ENCODE measurements at places on chromosomes 4 and X. TPM values are rescaled to one million over a fixed set of nuclear protein-coding genes. Genes with fewer than 3 reads are reported as not detected.

STK26 gene
- 75.4 TPM for total RNA-seq

DNA sequence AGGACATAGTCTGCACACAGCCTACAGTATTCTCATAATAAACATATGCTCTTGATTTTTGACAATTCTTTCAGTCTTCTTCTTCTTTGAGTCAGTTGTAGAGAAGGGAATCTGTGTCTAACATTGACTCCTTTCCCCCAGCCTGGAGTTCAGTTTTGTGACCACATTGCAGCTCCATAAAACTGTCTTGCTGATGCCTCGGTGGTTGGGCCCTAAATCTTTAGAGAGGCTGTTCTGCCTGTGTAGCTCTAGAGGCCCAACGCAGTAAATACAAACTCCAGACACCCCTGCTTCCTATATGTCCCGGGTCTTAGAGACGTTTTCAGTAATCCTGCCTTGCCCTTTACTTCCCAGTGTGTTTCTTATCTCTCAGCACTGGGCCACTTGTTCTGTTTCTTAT, 639.5 kb upstream of the AADAT start:
- H3K36me3 ChIP-seq, result no peaks in the 10 kb centered on the region
- no peak overlapping the region for H3K27ac ChIP-seq
- H3K4me3 ChIP-seq, result no peak overlapping the region
- H3K27me3 ChIP-seq, result no peaks in the 10 kb centered on the region
- no peaks in the 10 kb centered on the region for H3K4me1 ChIP-seq

DNA sequence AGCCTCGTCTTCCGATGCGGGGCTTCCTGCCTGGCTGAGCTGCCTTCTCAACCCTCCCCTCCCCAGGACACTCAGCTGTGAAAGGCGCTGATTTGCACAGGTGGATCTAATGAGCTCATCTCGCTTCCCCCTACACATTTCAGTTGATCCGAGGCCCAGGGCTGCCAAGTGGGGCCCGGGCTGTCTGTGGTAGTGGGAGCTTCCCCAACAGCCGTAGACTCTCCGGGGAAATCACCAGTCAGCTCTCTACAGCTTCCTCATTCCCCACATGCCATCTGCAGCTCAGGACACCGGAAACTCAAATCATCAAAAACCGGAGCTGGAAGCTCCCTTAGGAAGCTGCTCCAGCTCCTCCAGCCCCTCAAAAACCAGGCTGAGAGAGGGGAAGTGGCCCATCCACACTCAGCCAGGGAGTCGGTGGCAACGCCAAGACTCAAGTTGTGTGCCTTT, 56.2 kb downstream of the SMIM20 start:
- H3K4me1 ChIP-seq, result peaks cover 18% of the 10 kb centered on the region
- no peak overlapping the region for H3K4me3 ChIP-seq
- DNase-seq, result no peak

DNA sequence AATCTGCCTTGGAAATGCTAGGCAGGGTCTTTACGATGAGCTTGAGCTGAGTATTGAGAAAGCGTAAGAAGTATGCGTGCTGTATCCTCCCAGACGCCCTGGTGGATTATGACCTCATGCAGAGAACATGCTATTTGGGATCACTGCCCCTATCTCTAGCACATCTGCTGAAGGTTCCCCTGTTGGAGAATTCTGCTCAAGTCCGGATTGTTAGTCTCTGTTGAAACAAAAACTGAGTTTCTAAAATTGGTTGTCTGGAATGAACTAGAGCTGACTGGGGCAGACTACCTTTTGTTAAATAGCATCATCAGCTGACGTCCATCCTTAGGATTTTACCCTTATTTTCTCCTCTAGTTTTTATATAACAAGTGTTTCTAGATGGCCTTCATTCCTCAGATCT, 7.5 kb downstream of the FHDC1 start:
- peaks cover 53% of the 10 kb centered on the region for H3K36me3 ChIP-seq
- H3K4me1 ChIP-seq, result peaks cover 53% of the 10 kb centered on the region
- H3K27me3 ChIP-seq, result peaks cover 6% of the 10 kb centered on the region
- no peak overlapping the region for H3K4me3 ChIP-seq

- H3K4me1 ChIP-seq, result peaks cover 7% of the 10 kb centered on the region
- no peak overlapping the region for H3K4me3 ChIP-seq
- H3K27me3 ChIP-seq, result no peaks in the 10 kb centered on the region
These were observed 85.0 kb downstream of the TEX13C start for GRCh38 chrX:125404667-125405160.

DNA sequence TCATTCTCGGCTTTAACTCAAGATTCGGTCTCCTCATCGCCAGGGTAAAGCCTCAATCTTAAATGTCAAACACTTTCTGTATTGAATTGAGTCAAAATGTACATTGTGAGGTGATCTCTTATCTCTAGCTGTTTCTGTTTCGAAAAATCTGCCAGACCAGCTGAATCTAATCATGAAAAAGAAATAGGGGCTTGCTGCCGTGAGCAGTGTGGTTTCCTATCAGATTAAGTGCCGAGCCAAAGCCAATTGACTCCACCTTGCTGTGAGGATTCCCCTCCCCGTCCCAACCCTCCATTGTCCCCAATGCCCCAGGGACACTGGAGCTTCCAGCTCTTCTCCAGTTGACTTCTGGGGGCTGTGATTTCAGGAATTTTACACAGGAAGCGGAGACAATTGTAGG, 12.5 kb upstream of the CRLF2 start:
- peaks cover 17% of the 10 kb centered on the region for H3K36me3 ChIP-seq
- DNase-seq, result no peak
- peaks cover 3% of the 10 kb centered on the region for H3K27me3 ChIP-seq
- peaks cover 7% of the 10 kb centered on the region for H3K4me1 ChIP-seq

DNA sequence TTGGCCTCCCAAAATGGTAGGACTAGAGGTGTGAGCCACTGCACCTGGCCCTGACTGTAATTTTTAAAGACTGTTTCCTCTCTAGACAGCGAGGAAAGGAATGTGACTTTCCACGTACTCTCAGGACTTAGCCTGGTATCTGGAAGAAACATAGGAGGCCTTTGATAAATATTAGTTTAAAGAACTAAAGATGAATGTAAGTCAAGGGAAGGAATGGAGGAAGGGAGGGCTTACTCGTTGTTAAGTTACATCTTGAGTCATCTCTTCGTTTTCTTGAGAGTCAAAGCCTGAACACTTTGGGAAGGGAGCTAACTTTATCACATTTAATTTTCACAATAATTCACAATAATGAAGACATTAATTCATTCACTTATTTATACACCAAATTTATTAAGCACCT, 7.2 kb upstream of the LNX1 start:
- H3K4me1 ChIP-seq, result peaks cover 46% of the 10 kb centered on the region
- H3K27me3 ChIP-seq, result no peaks in the 10 kb centered on the region
- no peak for DNase-seq
- H3K4me3 ChIP-seq, result no peak overlapping the region
- no peaks in the 10 kb centered on the region for H3K36me3 ChIP-seq

DNA sequence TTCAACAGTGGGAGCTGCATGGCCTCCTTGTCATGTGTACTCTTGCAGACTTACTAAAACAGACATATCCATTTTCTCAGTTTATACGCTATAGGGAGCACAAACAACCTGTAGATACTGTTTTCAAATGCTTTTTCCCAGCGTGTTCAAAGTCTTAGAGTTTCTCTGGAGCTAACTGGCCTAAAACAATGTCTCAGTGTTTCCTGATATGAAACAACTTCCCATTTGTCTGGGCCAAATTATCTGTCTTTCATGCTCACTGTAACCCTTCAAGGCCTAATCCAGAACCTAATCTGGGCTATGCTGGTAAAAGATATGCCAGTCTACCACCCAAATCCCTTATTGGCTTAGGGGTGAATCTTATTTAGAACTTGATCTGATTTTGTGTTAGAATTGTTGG, 38.8 kb downstream of the RAB40A start:
- H3K27ac ChIP-seq, result no peak overlapping the region
- H3K4me3 ChIP-seq, result no peak overlapping the region
- no peaks in the 10 kb centered on the region for H3K36me3 ChIP-seq
- no peaks in the 10 kb centered on the region for H3K4me1 ChIP-seq
- H3K27me3 ChIP-seq, result no peaks in the 10 kb centered on the region
- DNase-seq, result no peak

GRCh38 chr4:123288309-123289025, 108.1 kb upstream of the SPRY1 start:
- H3K4me1 ChIP-seq, result no peaks in the 10 kb centered on the region
- no peak for DNase-seq
- no peaks in the 10 kb centered on the region for H3K27me3 ChIP-seq
- no peak overlapping the region for H3K27ac ChIP-seq
- H3K36me3 ChIP-seq, result peaks cover 38% of the 10 kb centered on the region

- H3K4me3 ChIP-seq, result no peak overlapping the region
- no peak for DNase-seq
These were observed 88.8 kb upstream of the FAM9B start for GRCh38 chrX:9122519-9123245.

DNA sequence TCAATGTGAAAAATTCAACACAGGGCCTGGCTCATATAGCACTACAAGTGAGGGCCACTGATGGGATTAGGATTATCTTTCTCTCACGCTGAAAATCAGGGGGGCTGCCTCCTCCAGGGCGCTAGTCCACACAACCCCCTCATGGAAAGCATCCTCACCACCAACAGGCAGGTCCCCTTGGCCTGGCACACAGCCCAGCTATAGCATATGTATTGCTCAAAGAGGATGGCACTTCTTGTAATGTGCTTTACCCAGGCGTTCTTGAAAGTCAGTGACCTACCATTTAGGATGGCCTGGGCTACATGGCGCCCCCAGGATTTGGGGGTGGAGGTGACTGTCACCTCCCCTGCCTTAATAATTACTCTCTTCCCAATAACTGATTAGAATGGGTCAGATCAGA, 71.0 kb upstream of the LSM6 start:
- no peak for DNase-seq
- H3K27me3 ChIP-seq, result no peaks in the 10 kb centered on the region
- no peak overlapping the region for H3K4me3 ChIP-seq

DNA sequence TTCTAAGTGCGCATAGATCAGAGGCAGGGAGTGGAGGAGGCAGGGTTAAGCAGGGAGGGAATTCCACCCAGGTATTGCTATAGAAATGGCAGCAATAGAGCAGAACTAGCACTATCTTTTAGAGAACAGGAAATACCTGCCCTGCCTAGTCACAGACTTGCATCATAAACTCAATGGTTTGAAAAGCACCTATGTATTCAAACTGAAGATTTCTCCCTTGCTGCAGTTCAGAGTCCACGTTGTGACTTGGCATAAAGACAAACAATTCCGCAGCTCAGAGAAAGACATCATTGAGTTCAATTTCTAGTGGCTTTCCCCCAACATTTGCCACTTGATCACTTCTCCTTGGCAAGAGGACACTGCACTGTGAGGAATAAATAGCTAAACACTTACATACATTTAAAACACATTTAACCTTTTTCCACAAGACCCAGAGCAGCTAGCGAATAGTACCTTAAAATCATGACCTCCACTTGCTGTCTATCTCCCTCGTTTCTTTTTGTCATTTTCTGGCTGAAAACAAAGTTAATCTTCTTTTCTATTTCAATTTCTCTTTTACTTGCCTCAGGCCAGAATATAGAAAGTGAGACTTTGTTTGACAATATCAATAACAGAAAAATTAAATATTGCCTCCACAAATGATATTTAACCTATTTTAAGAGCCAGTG, 42.4 kb downstream of the SLC7A11 start:
- DNase-seq, result no peak
- H3K27ac ChIP-seq, result peak overlapping the region; percentile 97
- no peak overlapping the region for H3K4me3 ChIP-seq
- H3K27me3 ChIP-seq, result no peaks in the 10 kb centered on the region
- H3K36me3 ChIP-seq, result no peaks in the 10 kb centered on the region
- H3K4me1 ChIP-seq, result peaks cover 21% of the 10 kb centered on the region

VCX3A gene
- 0.25 TPM for total RNA-seq

DCX gene
- 2.1 TPM for total RNA-seq

IL9R gene
- total RNA-seq, result 1.9 TPM

DNA sequence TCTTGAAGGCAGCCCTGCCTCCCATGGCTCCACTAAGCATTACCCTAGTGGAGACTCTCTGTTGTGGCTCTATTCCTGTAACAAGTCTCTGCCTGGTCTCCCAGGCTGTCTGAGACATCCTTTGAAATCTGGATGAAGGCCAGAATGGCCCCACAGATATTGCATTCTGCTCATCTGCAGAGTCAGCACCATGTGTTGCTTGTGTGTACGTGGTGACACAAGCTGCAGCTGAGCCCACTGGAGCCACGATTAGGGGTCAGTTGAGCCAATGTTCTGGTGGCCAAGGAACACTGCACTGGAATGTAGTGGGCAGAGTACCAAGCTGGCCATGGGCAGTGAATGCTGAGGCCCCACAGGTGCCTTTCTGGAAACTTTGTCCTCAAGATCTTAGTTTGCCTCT, 29.2 kb downstream of the GRID2 start:
- H3K27ac ChIP-seq, result no peak overlapping the region
- H3K36me3 ChIP-seq, result no peaks in the 10 kb centered on the region
- H3K4me1 ChIP-seq, result peaks cover 45% of the 10 kb centered on the region
- H3K27me3 ChIP-seq, result no peaks in the 10 kb centered on the region

DNA sequence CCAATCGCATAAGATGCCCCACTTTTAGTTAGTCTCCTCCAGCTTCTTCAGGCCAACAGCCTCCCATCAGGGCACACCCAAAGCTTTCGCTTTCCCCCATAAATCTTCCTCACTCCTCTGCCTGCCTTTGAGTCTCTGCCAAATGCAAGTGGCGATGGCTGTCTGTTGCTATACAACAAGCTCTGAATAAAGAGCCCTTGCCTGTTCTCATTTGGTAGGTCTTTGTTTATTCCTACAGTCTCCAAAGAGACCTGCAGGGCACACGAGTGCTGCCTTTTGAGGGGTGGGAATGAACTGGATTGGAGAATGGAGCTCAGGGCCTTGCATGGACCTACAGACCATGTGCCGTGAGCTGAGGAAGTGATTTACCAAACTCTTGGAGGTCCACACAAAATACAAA, 52.2 kb upstream of the SOD3 start:
- H3K4me3 ChIP-seq, result no peak overlapping the region
- no peak for DNase-seq
- H3K36me3 ChIP-seq, result peaks cover 4% of the 10 kb centered on the region
- H3K27ac ChIP-seq, result peak overlapping the region; percentile 52
- peaks cover 25% of the 10 kb centered on the region for H3K4me1 ChIP-seq

DNA sequence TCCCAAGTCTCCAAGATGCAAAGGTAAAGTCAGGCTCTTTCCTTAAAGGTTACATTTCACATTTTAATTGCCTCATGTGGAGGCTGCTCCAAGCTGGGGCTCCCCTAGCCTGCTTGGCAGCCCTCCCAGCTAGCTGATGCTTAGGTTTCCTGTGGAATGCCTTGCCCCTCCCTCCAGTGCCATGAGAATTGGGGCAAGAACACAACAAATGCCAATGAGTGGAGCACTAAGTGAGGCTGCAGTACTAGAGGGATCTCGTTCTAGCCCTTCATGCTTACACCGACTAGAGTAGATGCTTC, 597.7 kb downstream of the MID1IP1 start:
- no peak for DNase-seq
- no peak overlapping the region for H3K4me3 ChIP-seq
- no peaks in the 10 kb centered on the region for H3K27me3 ChIP-seq
- no peaks in the 10 kb centered on the region for H3K36me3 ChIP-seq
- H3K27ac ChIP-seq, result no peak overlapping the region

DNA sequence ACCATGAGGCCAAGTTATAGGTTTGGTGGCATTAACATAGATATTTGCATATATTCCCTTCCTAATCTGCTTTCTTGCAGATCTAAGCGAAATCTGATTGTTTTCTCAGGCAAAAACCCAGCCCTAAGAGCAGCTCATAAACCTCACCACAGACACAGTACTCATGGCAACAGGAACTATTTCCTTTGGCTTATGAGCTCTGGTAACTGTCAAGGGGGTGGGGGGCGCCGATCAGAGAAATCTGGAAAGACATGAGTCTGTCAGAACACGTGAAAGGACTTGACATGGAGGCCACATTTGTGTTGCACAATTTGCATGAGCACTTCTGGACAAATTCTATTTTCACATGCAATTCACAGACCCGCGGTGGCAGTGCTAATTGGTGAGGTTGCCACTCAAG, 83.7 kb downstream of the MGST2 start:
- no peak for DNase-seq
- H3K27me3 ChIP-seq, result no peaks in the 10 kb centered on the region
- H3K36me3 ChIP-seq, result no peaks in the 10 kb centered on the region
- no peak overlapping the region for H3K27ac ChIP-seq
- H3K4me3 ChIP-seq, result no peak overlapping the region
